MG63 (cell line): ENCODE measurements at places on chromosomes 6 and 20.
A peak's percentile ranks its signal among the peaks of the same experiment; 100 is the strongest.

GRCh38 chr6:143026696-143027449 lies 33.8 kb upstream of the AIG1 start:
- no peak for DNase-seq

DNA sequence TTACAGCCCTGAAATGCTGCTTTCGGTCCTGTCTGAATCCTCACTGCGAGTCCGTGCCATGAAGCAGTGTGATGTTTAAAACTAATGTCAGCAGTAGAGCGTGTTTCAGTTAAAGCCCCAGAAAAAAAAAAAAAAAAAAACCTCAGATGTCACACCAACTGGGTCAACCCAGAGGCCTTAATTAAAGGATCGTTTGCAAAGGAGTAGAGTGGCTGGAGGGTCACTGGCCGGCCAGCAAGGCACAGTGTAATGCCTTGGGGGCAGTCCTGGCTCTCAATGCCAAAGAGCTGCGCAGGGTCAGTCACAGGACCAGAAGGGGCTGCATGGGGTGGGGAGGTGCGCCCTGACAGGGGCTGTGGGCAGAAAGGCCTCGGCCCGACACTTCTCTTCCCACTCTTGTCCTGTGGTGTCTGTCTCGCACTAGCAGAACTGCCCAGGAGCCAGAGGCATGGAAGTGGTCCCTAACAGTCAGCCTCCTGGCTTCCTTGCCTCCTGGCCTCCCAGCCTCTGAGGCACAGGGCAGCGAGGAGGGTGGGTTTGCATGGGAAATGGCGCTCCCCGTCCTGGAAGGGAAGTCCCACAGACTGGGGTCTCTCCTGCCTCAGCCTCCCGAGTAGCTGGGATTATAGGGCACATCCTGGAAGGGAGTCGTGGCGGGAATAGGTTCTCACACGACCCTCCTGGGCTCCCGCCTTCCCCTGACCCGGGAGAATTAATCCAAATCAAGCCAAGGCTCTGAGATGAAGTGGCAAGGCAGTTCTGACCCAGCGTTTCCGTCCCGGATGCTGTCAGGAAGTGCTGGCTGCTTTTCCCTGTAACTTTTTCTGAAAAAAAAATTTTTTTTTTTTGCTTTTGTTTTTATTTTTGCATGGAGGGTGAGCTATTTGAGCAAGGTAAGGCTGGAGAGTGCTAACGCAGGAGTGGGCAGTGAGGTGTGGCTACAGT lies 53.7 kb upstream of the MPC1 start:
- DNase-seq, result no peak

DNA sequence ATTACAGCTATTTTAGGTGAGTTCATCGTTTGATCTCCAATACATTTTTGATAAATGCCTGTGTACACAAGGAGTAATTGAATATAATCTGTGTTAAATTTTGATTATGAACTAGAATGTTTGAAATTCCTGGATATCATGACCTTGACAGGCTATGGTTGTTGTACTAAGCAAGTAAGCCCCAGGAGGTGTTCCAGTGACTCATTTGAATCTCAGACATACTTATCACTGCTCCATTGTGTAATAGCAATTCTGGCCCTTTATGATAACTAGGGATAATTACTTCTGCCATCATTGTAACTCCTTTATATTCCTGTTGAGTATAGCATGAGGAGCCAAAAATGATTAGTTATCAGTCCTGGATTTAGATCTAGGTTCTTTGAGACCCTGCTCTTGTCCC lies 1424.6 kb upstream of the ADGRB3 start:
- no peak for DNase-seq

DNA sequence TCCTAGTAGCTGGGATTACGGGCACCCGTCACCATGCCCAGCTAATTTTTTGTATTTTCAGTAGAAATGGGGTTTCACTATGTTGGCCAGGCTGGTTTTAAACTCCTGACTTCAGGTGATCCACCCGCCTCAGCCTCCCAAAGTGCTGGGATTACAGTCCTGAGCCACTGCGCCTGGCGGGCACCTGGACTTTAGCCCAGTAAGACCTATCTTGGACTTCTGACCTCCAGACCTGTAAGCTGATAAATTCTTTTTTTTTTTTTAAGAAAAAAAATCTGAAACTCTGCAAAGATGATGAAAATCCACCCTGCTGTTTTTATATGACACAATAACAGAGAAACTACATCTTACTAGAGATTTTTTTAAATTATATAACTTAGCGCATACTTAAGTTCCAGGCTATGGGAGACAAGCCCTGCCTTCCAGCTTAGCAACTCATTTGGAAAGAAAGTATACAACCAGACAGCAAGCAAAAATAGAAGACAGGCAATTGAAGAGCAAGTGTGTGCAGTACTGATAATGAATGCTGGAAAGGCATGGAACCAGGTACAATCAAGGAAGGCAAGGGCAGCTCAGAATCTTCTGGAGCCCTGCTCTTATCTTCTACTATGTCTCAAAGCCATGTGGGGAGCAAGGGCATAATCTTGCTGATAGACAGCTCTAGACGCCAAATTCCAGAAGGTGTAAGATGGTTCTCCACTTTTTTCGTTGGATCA lies 104.2 kb downstream of the CD83 start:
- DNase-seq, result no peak

DNA sequence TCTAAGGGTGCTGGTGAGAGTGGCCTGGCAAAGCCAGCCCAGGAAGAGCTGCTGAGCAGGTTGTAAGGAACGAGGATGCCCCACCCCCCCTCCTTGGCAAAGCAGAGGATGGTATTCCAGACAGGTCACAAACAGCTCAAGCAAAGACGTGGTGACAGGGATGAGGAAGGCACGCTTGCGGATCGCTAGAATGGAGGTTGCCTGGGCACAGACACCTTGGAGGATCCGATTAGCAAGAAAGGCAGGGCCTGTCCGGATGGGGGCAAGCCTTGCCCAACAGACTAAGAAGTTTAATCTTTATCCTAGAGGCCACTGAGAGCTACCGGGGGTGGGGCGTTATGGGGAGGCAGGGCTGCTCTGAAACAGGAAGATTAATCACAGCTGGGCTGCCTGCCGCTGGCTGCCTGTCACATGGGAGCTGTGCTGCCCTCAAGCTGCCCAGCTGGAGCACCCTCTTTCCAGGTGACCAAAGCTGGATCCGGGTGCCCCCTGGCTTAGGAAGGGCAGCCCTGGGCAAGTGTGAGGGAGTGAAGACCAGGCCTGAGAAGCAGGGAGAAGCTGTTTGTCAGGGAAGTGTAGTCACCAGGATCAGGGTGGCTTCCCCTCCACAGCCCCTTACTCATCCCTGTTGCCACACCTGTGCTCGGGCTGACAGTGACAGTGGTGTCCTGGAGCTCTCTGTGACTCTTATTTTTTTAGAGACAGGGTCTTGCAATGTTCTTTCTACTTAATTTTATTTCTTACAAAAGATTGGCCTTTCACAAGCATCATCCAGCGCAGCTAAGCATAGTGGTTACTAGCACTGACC lies 9.1 kb upstream of the MAPK13 start:
- peak; percentile 70 for DNase-seq

DNA sequence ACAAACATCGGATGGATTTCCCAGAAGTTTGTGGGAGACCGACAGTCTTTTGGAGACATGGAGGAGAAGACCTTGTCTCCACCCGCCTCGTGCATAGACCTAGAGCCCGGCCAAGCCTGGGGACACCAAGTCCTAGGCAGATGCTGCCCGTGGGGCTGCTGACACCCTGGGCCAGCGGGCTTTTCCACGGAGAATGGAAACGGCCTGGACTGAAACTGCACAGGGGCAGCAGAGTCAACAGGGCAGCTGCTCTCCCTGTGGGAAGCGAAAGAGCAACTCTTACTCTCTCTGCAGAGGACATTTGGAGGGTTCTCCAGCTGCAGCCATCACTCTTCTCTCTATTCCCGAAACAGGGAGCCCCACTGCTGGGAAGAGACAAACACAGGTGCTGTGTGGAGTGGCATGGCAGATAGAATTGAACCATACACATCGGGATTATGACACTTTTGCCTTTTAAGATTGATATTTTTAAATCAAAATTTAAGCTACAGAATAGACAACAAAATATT lies 401.2 kb downstream of the THBS2 start:
- DNase-seq, result peak; percentile 16

DNA sequence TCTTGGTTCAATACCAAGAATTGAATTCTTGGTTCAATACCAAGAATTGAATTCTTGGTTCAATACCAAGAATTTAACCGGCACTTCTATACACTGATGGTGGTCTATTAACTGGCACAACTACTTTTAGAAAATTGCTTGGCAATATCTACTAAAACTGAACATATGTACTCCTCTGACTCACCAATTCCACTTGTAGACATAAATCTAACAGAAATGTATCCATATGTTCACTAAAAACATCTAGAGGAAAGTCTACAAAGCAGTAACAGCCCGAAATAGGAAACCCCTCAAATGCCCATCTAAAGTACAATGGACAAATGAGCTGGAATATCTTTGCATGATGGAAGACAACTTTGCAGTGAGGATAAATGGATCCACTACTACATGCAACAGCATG lies 71.9 kb downstream of the KIF16B start:
- no peak for DNase-seq
